ENCODE measurements at places on chromosomes 5 and 9.
A peak's percentile ranks its signal among the peaks of the same experiment; 100 is the strongest.

- no peak for DNase-seq
Measured at GRCh38 chr9:104900324-104900723, 27.6 kb downstream of the ABCA1 start.

- DNase-seq, result no peak
Measured at GRCh38 chr5:55387865-55388264, 80.1 kb downstream of the MTREX start.

DNA sequence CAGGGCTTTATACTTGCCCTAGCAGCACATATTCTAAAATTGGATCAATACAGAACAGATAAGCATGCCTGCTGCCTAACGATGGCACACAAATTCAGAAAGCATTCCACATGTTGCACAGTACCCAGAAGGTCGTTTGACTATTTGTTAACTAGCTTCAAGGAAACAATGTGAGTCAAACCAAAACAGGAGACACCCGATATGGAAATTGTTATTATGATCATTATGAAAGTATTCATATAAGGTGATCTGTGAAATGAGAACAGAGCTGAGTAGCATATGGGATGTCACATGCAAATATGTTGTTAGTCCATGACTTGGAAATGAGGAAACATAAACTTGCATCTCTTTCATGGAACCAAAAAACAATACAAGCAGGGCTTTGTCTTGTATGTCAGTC, 56.3 kb upstream of the BICD2 start:
- DNase-seq, result no peak

DNA sequence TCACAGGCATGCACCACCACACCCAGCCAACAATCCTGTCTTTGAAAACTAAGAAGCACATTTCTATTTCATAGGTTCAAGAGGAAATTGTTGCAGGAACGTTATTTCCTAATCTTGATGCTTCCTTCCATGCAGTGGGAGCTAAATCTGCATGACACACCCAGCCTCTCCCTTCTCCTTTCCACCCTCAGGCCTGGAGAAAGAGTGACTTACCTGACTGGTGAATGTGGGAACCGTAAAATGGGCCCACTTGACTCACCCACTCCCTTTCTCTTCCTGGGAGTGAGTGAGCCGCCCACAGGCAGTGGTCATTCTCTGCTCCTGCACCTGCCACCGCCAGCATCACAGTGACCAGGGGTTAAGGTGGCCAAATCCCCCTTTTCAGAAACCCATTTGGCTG, 78.2 kb downstream of the C9orf50 start:
- no peak for DNase-seq

GRCh38 chr9:124473310-124473709, 23.1 kb downstream of the ADGRD2 start:
- peak; percentile 14 for DNase-seq

- no peak for DNase-seq
Measured at GRCh38 chr9:71820403-71820921, 52.1 kb upstream of the CEMIP2 start.

DNA sequence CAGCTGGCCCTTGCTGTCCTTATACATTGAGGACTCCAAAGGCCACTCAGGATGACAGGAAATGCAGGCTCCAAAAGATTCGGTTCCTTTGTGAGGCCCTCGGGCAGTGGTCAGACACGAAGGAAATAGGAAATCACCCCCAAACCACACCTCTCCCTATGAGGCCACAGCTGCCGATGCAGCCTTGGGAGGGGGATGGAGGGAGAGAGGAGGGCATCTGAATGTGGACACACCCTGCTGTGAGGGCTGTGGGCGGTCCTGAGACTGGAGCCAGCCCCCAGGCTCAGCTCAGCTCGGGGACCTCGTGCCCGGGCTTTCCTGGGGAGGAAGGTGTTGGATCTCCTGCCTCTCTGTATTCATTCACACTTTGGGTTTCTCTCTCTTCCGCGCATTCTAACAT, 2.7 kb upstream of the CLPTM1L start:
- DNase-seq, result no peak

GRCh38 chr5:179023528-179024189, at the start of gene ZNF879:
Gene ZNF879 (plus strand): TSS chr5:179023804. CDS start chr5:179025005, 1,201 bp downstream.
- peak; percentile 94 for DNase-seq

- DNase-seq, result no peak
Measured at GRCh38 chr9:74528207-74528606, 31.1 kb downstream of the RORB start.

DNA sequence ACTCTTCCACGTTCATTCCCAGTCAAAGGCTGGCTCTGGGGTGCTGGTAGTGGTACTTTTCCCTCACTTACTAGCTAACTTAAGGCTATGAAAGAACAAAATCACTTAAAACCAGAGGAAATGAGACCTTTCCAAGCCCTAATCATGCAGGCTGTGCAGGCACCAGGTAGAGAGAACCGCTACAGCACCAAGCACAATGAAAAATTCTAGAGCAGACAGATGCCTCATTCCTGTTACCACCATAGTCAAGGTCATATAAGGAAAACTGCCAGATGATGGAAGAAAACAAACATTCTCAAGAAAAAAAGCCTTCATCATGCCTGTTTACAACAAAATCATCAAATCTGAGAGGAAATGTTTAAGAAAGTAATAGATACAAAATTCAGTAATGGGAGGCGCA, 374.4 kb upstream of the PDE4D start:
- no peak for DNase-seq

GRCh38 chr9:100419166-100419565, 7.8 kb upstream of the MSANTD3 start:
- no peak for DNase-seq

- DNase-seq, result peak; percentile 5
Measured at GRCh38 chr5:135162661-135163265, 128.7 kb upstream of the PITX1 start.

- no peak for DNase-seq
Measured at GRCh38 chr5:168423971-168424370, 62.3 kb upstream of the RARS1 start.

DNA sequence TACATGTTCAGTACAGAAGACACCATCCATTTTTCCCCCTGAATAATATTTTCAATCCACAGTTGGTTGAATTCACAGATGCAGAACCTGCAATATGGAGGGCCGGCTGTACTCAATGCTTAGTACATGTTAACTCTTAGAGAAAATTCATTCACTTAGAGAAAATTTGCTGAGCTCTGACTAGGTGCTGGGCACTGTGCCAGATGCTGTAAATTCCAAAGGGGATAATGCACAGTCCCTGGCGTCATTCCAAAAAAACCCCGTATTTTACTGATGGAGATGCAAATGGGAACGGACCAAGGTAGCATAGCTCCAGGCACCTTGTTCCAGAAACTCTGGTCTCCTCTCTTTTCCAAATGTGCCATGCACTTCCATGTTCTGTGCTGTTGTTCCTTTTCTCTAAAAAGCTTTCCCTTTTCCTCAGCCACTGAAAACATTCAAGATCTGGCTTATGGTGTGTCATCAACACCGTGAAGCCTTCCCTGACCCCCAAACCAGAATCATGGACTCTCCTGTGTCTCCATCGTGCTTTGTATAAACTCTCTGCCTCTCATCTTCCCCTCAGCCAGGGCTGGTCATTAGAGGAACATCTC, 55.7 kb upstream of the COL15A1 start:
- peak; percentile 45 for DNase-seq

GRCh38 chr5:59218424-59219045, 635.7 kb downstream of the RAB3C start:
- peak; percentile 3 for DNase-seq

DNA sequence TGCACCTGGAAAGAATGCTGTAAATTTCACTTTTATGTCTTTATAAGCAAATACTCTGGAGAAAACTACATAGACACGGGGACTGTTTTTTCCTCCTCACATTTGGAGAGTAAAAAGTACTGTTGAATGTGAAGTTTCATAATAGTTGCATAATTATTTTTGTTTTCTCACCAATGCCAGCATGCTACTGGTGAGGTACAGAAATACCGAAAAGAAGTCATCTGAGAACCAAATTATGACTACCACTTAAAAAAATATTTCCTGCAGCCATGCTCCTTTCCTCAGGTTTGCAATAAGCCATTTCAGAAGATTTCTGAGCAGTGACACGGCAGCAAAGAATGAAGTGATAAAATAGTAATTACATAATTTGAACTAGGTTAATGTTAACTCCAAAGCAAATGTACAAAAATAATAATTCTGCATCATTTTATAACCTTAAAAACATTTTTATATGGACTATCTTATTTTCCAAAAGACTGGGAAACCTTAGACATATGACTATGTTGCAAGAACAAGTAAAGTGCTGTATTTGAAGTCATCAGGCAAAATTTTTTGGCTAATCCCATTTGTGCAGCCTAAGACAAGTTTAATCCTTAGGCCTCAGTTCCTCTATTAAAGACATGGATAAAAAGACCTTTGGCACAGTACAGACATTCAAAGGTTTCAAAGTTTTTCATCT, 144.7 kb downstream of the PCSK1 start:
- DNase-seq, result no peak

GRCh38 chr9:128607642-128608350, 48.9 kb downstream of the DYNC2I2 start:
- peak; percentile 7 for DNase-seq

- DNase-seq, result no peak
Measured at GRCh38 chr9:71822456-71822855, 54.1 kb upstream of the CEMIP2 start.

DNA sequence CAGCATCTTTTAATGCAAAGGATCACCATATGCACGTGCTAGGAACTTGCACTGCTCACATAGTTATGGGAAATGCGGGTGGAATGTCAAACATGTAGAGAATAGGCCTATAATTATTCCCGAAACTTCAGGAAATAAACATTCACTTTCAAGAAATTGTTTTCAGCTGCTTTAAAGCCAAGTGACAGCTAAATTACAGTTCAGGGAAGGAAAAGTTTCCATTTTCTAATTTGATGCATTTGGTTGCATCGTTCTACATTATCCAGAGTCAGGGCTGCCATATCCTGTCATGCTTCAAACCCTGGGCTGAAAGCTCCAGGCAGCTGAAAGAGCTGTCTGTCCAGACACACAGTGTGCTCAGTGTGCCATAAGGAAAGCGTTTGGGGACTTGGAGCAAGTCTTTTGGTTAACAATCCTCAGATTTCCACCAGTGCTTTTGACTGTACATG, 518.1 kb downstream of the CSNK1G3 start:
- DNase-seq, result no peak

GRCh38 chr5:143231973-143232812, 171.3 kb downstream of the NR3C1 start:
- DNase-seq, result no peak

DNA sequence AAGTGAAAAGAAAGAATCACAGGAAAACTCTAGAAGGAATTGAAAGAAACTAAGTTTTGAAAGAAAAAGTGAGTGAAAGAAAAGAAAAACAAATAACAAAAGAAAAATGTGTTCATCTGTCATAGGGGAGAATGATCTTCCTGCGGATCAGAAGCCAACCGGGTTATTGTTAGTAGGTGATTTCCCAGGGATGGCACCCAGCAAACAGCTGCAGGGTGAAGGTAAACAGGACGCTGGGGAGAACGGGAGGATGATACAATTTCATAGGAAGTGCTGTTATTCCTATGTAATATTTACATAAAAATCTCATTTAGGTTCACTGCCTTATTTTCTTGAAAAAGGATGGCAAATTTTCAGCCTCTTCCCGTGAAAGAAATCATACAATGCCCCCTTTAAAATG, 72.4 kb upstream of the LHFPL2 start:
- no peak for DNase-seq

GRCh38 chr9:121505903-121506735, 6.5 kb upstream of the GGTA1 start:
- no peak for DNase-seq

DNA sequence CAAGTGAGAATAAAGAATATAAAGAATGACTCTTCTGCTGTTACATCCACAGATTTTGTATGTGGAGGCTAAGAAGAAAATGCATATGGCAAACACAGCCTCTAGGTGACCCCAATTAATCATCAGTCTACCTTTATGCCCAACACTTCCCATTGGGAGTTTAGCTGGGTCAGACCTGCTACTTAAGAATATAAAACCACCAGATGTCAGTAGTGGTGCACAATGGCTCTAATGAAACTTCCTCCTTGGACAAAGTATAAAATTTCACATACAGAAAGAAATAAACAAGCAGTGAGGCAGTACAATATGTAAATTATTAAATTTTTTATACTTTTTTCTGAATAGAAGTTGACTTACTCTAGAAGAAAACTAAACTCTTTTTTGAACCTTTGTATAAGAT, 539.9 kb downstream of the BRINP1 start:
- DNase-seq, result no peak

DNA sequence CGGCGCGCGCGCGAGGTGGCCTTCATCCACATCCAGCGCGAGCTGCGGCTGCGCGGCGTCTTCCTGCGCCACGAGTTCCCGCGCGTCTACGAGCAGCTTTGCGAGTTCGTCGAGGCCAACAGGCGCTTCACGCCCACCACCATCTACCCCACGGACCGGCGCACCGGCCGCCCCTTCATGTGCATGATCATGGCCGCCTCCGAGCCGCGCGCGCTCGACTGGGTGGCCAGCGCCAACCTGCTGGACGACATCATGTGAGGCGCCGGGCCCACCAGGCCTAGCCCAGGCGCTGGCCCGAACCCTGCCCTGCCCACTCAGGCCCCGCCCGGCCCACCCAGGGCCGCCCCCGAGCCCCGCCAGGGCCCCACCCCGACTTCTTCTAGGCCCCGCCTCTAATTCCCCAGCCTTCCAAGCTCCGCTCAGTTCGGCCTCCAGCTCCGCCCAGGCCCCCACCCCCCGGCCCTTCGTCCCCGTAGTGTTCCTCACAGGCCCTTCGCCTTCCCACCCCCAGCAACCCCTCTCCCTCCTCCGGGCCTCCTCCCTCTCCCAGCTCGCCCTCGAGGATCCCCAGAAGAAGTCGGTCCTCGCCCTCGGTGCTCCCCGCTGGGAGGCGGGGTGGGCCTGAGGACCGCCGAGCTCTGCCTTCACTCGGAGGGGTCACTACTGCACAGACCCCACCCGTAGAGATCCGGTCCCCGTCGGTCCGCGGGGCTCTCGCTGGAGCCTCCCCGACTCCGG, 2.0 kb upstream of the PHPT1 start:
- DNase-seq, result peak; percentile 39

- DNase-seq, result no peak
Measured at GRCh38 chr5:173420108-173420507, 91.9 kb upstream of the STC2 start.

- DNase-seq, result no peak
Measured at GRCh38 chr9:92612292-92612691, 57.6 kb downstream of the IPPK start.

DNA sequence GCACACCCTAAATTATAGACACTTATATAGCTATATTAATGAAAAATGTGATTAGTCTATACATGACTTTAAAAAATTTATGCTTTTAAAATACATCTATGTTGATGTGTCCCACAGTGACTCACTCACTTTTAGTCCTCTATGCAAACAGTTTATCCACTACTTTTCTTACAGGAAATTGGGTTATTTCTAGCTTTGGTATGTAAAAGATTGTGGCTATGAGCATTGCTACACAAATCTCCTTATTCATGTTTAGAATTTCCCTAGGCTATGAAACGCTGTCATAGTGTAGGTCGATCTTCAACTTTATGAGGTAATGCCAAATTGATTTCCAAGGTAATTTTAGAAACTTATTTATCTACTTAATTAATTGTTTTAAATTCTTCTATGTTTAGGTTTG, 687.4 kb downstream of the PRR16 start:
- peak; percentile 26 for DNase-seq

DNA sequence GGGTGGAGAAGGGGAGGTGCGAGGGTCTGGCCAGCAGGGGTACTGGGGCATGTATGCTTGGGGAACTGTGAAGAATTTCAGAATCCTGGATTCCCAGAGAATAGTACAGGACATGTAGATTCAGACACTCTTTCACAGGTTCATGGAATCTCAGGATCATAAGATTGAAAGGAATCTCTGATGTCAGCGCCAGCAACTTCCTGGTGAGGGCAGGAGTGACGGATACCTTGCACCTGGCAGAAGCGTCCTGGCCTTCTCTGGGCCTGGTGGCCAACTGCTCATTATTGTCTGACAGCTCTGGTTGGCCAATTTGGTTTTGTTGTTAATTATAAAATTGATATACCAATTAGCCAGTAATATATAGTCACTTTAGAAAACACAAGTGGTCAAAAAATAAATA, 6.9 kb downstream of the GM2A start:
- no peak for DNase-seq
